ENCODE measurements at places on chromosomes 5 and 9. TPM values are rescaled to one million over a fixed set of nuclear protein-coding genes. Genes with fewer than 3 reads are reported as not detected.

Gene GCNT4
- total RNA-seq: 3.1 TPM

- H3K27me3 ChIP-seq: no peaks in the 10 kb centered on the region
- H3K4me3 ChIP-seq: no peak overlapping the region
- no peaks in the 10 kb centered on the region for H3K36me3 ChIP-seq
- no peak overlapping the region for H3K27ac ChIP-seq
- no peak for DNase-seq
Measured at GRCh38 chr5:39598661-39599248, 174.0 kb upstream of the DAB2 start.

- H3K27ac ChIP-seq: peak overlapping the region; percentile 16
- H3K4me1 ChIP-seq: peaks cover 11% of the 10 kb centered on the region
- DNase-seq: no peak
- no peaks in the 10 kb centered on the region for H3K36me3 ChIP-seq
Measured at GRCh38 chr5:72598401-72599064, 91.3 kb upstream of the ZNF366 start.

DNA sequence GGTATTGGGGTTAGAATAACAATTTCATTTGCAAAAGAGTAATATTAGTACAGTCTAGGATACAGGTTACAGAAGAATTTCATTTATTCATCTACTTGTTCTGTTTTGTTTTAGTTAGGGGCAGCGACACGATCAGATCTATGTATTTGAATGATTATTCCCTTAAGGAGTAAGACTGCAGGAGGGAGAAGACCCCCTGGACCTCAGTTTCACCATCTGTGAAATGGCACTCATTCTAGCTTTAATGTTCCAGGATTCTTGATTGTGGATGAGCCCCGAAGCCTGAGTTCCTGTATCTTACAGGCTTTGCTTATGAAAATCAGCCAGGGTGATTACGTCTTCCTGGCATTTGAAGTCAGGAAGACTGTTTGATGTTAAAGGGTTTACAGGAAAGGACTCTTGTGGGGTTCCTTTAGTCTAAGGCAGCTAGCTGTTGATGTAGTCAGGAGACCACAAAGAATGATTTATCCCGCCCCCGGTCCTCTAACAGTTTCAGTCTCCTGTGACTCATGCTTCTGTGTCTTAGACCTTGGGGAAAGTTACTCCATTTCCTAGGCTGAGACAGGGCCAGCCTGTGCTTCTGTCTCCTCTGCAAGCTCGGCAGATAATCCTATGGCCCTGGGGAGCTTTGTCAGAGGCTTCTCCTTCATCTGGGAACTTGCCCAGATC, 11.5 kb downstream of the SMIM3 start:
- H3K27ac ChIP-seq: no peak overlapping the region
- H3K36me3 ChIP-seq: no peaks in the 10 kb centered on the region
- DNase-seq: no peak
- no peaks in the 10 kb centered on the region for H3K27me3 ChIP-seq
- no peak overlapping the region for H3K4me3 ChIP-seq

Gene CD274
- total RNA-seq: 3.6 TPM

GRCh38 chr5:94524841-94525697, 93.3 kb downstream of the KIAA0825 start:
- H3K27me3 ChIP-seq: no peaks in the 10 kb centered on the region
- H3K4me1 ChIP-seq: no peaks in the 10 kb centered on the region
- no peak overlapping the region for H3K27ac ChIP-seq

DNA sequence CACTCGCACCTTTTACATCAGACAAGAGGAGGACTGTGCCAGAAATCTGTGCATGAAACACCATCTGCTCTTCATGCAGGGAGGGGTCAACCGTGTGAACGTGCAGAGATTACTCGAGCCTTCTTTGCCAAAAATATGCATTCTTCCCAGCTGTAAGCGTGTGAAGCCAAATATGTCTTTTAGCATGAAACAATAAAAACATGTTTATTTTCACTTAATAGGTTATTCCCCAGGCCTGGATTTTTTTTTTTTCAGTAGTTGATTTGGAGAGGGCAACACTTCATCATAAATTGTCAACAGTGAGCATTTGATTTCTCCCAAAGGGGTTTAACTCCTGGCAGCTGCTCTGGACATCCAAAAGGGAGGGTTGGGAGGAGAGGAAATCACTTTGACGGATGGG, 23.8 kb downstream of the PLAC8L1 start:
- H3K27me3 ChIP-seq: no peaks in the 10 kb centered on the region
- no peak for DNase-seq
- H3K4me1 ChIP-seq: no peaks in the 10 kb centered on the region
- H3K4me3 ChIP-seq: no peak overlapping the region
- H3K36me3 ChIP-seq: no peaks in the 10 kb centered on the region
- no peak overlapping the region for H3K27ac ChIP-seq

DNA sequence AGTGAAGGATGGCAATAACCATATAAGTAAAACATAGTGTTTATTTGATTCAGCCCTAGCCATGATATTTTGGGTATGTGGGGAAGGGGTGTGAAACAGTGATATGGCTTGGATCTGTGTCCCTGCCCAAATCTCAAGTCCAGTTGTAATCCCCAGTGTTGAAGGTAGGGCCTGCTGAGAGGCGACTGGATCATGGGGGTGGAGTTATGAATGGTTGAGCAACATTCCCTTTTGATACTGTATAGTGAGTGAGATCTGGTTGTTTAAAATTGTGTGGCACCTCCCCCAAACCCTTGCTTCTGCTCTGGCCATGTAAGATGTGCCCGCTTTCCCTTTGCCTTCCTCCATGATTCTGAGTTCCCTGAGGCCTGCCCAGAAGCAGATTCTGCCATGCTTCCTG, 1804.6 kb downstream of the MAT2B start:
- DNase-seq: no peak
- no peaks in the 10 kb centered on the region for H3K27me3 ChIP-seq
- H3K36me3 ChIP-seq: no peaks in the 10 kb centered on the region
- H3K4me1 ChIP-seq: no peaks in the 10 kb centered on the region
- H3K27ac ChIP-seq: no peak overlapping the region
- H3K4me3 ChIP-seq: no peak overlapping the region

DNA sequence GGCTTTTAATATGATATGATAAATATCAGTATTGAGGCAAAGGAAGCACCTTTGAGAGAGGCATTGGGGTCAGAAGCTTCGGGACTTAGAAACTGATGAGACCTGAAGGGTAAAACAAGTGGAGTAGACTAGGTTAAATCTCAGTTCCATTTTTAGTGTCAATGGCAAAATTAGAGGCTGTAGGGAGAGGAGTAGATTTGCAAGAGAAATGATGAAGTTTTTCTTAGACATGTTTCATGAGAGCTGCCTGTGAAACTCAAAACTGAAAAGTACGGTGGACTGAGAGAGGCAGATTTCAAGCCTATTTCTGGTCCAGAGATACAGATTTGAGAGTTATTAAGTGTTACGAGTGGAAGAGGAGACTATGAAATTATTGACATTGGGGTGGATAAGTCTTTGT, 278.5 kb downstream of the TAF11L14 start:
- H3K4me3 ChIP-seq: no peak overlapping the region
- no peaks in the 10 kb centered on the region for H3K36me3 ChIP-seq
- H3K27me3 ChIP-seq: no peaks in the 10 kb centered on the region

Gene EQTN
- not detected for total RNA-seq

DNA sequence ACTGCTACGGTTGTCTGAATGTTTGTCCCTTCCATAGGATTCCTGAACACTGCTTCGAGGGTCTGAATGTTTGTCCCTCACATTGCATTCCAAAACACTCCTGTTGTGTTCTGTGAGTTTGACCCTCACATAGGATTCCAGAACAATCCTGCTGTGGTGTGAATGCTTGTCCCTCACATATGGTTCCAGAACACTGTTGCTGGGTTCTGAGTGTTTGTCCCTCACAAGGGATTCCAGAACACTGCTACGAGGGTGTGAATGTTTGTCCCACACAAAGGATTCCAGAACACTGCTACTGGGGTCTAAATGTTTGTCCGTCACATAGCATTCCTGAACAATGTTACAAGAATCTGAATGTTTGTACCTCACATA, 201.2 kb downstream of the FOXD4L6 start:
- no peak for DNase-seq
- H3K4me3 ChIP-seq: no peak overlapping the region
- no peak overlapping the region for H3K27ac ChIP-seq
- no peaks in the 10 kb centered on the region for H3K27me3 ChIP-seq

Gene GDA
- total RNA-seq: not detected

DNA sequence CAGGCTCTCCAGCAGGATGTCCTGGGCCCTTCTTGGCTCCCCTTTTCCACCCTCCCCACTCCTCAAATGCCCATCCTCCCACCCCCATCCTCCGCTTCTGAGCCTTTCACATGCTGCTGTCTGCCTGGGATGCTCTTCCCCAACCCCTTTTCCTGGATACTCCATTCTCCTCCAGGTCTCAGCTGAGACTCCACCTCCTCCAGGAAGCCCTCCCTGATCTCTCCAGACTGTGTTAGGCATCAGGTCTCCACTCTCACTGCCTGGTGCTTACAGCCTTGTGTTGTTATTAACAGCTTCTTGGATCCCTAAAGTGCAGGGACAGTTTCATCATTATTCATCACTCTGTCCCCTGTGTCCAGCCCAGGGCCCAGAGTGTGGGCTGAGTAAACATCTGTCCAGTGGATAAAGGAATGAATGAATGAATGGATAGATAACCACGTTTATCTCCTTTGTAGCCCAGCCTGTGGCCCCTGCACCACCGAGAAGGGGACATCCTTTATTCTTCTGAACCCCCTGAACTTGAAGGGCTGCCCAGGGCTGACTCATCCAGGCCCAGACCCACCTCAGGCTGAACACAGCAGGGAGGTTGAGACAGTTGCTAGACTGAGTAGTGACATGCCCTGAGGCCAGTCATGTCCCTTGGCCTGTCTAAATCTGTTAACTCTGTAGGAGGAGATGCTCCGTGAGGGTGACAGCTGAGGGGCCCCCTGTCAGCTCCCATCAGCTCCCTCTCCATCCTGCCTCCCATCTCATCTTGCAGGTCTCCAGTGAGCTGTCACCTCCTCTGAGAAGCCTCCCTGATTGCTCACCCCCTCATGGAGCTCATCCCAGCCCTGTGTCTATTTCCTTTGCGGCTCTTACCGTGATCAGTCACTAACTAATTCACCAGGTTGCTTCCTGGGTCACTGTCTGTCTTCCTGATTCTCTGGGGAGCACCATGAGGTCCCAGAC, 14.6 kb upstream of the LAMC3 start:
- H3K4me3 ChIP-seq: no peak overlapping the region
- DNase-seq: no peak
- no peak overlapping the region for H3K27ac ChIP-seq
- no peaks in the 10 kb centered on the region for H3K27me3 ChIP-seq

Gene SLC6A18
- total RNA-seq: not detected

- H3K4me3 ChIP-seq: no peak overlapping the region
- DNase-seq: peak; percentile 30
- no peaks in the 10 kb centered on the region for H3K4me1 ChIP-seq
- H3K36me3 ChIP-seq: no peaks in the 10 kb centered on the region
- no peaks in the 10 kb centered on the region for H3K27me3 ChIP-seq
- H3K27ac ChIP-seq: no peak overlapping the region
Measured at GRCh38 chr9:136143215-136144001, 24.7 kb upstream of the TMEM250 start.

DNA sequence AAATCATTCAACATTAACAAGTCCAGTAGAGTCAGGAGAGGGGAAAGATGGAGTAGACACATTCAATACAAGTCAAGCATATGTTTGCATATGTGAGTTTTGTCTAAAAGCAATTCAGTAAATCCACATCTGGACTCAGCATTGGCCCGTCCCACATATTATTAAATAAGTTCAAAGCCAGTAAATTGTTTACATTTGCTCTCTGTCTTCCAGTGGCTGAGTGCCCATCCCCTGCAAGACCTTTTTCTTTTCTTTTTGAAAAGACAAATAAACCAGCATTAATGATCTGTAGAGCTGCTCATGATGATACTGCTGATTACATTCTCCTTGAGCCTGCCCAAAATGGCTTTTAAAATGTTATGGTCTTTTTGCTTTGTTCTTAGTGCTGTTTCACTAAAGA, 71.1 kb downstream of the TNC start:
- DNase-seq: no peak
- H3K4me3 ChIP-seq: no peak overlapping the region
- H3K36me3 ChIP-seq: no peaks in the 10 kb centered on the region
- H3K27ac ChIP-seq: no peak overlapping the region
- no peaks in the 10 kb centered on the region for H3K4me1 ChIP-seq
- H3K27me3 ChIP-seq: no peaks in the 10 kb centered on the region

DNA sequence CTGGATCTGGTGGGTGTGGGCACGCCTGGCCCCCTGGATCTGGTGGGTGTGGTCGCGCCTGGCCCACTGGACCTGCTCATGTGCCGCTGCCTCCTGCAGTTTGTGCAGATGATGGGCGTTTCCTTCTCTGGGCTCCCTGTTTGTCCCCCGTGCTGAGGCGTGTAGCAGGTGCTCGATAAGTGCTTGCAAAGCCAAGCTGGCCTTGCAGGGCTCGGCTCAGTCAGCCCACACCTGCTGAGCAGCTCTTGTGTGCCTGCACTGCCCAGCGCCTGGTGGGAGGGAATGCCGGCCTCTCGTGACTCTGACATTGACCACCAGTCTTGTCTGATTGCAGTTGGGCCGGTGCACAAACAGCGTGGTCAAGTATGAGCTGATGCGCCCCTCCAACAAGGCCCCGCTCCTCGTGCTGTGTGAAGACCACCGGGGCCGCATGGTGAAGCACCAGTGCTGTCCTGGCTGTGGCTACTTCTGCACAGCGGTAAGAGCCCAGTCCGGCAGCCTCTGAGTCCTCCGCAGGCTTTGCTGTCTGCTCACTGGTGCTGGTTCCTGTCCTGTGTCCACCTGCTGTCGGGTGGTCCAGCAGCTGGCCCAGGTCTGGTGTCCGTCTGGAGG, 102.7 kb upstream of the CACNA1B start:
- no peak overlapping the region for H3K27ac ChIP-seq
- H3K4me3 ChIP-seq: no peak overlapping the region
- H3K27me3 ChIP-seq: no peaks in the 10 kb centered on the region
- no peaks in the 10 kb centered on the region for H3K4me1 ChIP-seq

Gene TNFSF15
- 4.3 TPM for total RNA-seq

Gene LRRC26
- total RNA-seq: not detected

Gene PRLR
- not detected for total RNA-seq

GRCh38 chr5:159263569-159263905, 447 bp downstream of the UBLCP1 start:
- H3K36me3 ChIP-seq: no peaks in the 10 kb centered on the region
- no peaks in the 10 kb centered on the region for H3K4me1 ChIP-seq
- no peaks in the 10 kb centered on the region for H3K27me3 ChIP-seq
- peak overlapping the region; percentile 98 for H3K4me3 ChIP-seq
- DNase-seq: no peak

Gene PRSS3
- not detected for total RNA-seq

Gene ITGA1
- total RNA-seq: 48.5 TPM

DNA sequence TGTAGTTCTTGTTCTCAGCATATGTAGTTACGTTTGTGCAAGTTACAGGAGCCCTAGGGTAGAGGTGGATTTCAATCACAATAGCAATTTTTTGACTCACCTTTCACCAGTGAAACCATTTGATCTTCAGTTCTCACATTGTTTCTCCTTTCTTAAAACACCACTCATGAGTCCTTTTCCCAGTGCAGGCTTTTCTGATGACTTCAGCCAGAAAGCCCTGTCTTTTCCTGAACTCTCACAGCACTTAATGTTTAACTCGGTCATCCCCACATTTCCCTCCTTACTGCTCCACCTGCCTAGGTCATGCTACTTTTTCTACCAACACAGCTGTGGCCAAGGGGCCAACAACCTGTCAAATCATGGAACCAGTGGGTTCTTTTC, 37.9 kb downstream of the ARHGEF28 start:
- H3K4me3 ChIP-seq: no peak overlapping the region
- peaks cover 51% of the 10 kb centered on the region for H3K4me1 ChIP-seq
- DNase-seq: no peak
- no peaks in the 10 kb centered on the region for H3K36me3 ChIP-seq
- peak overlapping the region; percentile 9 for H3K27ac ChIP-seq
- H3K27me3 ChIP-seq: no peaks in the 10 kb centered on the region
